ENCODE measurements at places on chromosomes 6 and 20.

DNA sequence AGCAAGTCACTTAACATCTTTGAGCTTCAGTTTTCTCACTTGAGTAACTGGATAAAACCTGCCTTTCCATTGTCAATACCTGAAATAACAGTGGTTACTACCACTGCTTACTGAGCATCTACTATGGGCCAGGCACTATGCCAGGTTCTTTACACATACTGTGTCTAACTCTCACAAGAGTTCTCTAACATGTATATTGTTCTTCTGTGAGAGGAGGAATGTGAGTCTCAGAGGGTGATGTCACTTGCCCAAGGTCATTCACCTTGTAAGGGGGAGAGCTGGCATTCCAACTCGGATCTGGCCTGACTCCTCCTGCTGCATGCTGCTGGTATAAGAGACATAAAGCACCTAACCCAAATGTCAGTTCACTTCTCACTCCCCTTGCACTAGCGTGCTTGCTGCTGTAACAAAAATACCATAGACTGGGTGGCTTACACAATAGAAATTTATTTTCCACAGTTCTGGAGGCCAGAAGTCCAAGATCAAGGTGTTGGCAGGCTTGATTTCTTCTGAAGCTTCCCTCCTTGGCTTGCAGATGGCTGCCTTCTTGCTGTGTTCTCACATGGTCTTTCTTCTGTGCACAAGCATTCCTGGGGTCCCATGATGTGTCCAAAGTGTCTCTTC lies 21.9 kb upstream of the SGK2 start:
- no peak for DNase-seq

DNA sequence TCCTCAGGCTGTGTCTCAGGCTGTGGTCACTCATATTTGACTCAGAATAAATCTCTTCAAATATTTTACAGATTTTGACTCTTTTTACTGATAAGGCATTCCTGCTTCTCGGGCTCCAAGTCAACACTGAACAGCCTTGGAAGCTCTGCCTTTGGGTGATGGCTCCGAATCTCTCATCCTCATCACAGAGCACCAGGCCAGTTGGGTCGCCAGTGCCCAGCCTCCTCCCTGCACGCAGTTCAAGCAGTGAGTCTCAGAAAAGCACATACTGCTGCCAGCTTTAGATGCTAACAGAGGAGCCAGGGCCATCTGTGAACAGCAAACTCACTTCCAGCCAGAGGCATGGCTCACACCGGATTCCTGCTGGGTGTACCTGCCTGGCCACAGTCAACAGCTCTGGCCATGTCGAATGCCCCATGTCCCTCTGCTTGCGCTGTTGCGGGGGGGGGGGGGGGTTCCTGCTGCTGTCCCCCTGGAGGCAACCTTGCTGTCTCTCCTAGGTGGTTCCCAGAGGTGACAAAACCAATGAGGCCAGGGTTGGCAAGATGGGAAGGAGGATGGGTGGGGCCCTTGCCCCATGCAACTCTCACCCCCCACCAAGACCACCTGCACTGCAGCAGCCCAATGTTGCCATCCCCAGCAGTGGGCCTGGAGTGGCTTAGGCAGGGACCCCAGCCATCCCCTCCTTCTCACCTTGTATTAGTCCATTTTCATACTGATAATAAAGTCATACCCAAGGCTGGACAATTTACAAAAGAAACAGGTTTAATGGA lies 248.8 kb downstream of the ERMARD start:
- DNase-seq: no peak

- peak; percentile 61 for DNase-seq
Observed at GRCh38 chr20:37902504-37903313, at the start of gene VSTM2L. VSTM2L (plus strand) TSS chr20:37903127; CDS start chr20:37903351, 224 bp downstream.

DNA sequence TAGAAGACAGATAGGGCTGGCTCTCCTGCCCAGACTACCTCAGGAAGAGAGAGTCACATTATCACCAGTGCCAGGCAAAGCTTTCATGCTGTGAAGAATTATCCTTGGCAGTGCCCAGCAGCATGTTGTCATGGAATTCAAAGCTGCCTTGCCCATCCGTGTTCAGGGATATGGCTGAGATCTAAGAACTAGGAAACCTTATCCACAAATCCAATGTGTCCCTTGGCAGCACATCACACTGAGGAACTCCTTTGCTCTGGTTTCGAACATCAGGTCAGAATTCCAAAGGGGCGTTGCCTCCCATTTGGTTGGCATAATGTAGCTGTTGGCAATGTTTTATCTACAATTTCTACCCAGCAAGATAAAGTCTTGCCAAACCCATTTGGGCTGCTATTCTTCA lies 52.7 kb downstream of the ADGRF1 start:
- no peak for DNase-seq

DNA sequence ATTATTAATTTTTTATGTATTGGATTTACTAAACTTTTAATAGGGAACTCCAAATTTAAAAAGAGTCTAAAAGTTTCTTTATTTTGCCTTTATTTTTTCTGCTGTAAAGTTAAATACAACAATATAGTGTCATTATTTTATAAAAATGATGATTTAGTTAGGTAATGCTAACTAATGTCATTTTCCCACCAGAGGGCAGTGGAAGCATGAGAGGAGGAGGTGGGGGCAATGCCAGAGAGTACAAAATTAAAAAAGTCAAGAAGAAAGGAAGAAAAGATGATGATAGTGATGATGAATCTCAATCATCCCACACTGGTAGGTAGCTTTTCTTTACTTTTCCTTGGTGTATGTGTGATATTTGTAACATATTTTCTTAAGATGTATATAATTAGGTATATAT lies 20.2 kb upstream of the FHL5 start:
- no peak for DNase-seq

DNA sequence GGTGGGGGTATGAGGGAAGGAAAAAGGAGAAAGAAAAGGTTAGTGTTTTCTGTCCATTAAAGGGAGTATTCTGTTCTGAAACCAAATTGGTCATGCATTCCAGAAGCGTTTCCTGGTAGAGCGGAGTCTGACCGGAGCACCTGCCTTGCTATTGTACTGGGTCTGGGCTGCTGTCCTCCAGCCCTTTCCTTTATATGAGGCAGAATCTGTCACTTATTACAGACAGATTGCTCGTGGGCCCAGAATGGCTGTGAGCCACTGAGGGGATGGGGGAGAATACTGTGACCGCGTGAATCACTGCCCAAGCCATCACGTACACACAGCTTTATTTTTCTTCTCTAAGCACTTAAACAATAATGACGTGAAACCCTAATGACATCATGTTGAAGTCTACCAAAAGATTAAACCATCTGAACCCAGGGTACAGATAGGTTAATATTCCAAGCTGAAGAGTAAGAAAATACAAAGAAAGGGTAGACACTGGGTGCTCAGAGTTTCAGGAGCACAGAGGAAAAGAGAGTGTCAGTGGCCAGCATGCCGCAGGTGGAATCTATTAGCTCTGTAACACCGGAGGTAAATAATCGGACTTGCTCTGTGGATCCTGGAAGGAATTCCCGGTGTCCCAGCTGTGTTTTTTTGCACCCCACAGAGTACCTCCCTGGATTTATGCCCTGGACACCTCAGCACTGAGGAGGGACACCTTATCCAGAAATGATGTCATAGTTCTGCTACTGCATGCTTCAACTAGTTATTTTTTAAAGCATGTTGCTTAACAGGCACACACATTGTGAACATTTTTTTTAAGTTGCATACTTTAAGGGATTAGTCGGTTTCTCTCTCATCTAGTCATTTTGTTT lies 573.3 kb downstream of the PKHD1 start:
- DNase-seq: peak; percentile 19

DNA sequence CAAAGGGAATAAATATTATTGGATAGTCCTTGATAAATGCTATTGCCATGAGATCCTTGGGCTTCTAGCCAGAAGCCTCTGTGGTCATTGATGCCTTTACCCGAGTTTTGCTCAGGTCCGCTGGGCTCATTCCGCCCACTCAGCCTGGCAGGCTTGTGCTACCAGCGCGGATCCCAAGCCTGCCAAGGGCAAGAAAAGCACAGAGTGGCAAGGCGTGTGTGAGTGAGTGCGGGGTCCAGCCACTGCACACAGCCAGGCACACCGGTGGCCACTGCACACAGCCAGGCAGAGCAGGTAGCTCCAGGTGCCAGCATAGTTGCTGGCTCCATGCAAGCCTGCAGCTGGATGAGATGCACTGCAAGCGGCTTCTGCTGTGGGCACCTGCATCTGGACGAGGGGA lies 38.7 kb downstream of the STK38 start:
- DNase-seq: no peak

- no peak for DNase-seq
Observed at GRCh38 chr6:118813775-118814174, 80.2 kb upstream of the ASF1A start.

GRCh38 chr20:31573555-31574321 lies 31.4 kb upstream of the ID1 start:
- peak; percentile 72 for DNase-seq

- DNase-seq: no peak
Observed at GRCh38 chr6:11989386-11989785, 22.7 kb upstream of the HIVEP1 start.

- DNase-seq: no peak
Observed at GRCh38 chr6:17635568-17635967, 35.5 kb downstream of the FAM8A1 start.

DNA sequence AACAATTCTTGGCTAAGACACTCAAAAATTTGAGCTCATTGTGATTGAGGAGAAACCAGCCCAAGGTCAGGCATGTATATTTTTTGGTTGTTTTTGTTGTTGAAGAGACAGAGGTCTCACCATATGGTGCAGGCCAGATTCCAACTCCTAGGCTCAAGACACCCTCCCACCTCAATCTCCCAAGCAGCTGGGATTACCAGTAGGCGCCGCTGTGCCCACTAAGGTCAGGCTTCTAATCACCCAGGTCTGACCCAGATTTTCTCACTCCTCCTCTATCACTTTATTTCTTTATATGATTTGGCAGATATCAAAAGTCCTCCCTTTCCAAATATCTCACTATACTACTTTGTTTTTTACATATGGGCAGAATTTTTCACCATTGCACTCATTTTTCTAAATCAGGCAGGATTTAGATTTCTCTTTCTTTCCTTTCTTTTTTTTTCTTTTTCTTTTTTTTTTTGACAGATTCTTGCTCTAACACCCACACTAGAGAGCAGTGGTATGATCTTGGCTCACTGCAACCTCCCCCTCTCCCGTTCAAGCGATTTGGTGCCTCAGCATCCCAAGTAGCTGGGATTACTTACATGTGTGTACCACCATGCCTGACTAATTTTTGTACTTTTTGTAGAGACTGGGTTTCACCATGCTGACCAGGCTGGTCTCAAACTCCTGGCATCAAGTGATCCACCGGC lies 1.7 kb upstream of the C6orf141 start:
- no peak for DNase-seq

DNA sequence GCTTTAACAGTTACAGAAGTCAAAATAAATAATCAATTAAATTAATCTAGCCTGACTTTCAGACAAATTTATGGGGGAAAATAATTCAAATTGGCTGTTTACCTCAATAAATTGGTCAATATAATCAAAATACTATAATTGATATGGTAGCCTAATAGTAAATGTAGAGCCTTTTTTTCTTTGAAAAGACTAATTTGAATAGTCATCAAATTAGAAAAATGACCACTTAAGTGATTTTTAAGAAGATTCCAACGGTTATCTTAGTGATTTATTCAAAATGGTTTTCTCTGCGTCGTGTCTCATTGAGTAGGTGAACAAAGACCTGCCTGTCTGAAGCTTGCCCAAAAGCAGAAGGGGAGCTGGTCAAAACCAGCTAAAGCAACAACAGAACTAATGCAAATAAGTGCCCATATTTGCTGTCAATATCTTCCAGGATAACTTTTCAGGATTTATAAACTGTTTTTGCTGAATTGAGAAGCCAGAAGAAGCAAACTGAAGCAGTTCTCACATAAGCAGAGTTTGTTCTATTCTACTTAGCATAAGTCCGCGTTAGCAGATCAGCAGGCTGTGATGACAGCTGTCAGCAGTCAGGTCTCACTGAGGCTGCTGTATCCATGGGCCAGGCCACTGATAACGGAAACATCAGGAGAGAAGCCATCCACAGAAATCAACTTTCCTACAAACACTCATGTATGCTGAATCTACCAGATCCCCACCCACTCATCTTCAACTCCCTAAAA lies 7.0 kb downstream of the RCAN2 start:
- DNase-seq: no peak

DNA sequence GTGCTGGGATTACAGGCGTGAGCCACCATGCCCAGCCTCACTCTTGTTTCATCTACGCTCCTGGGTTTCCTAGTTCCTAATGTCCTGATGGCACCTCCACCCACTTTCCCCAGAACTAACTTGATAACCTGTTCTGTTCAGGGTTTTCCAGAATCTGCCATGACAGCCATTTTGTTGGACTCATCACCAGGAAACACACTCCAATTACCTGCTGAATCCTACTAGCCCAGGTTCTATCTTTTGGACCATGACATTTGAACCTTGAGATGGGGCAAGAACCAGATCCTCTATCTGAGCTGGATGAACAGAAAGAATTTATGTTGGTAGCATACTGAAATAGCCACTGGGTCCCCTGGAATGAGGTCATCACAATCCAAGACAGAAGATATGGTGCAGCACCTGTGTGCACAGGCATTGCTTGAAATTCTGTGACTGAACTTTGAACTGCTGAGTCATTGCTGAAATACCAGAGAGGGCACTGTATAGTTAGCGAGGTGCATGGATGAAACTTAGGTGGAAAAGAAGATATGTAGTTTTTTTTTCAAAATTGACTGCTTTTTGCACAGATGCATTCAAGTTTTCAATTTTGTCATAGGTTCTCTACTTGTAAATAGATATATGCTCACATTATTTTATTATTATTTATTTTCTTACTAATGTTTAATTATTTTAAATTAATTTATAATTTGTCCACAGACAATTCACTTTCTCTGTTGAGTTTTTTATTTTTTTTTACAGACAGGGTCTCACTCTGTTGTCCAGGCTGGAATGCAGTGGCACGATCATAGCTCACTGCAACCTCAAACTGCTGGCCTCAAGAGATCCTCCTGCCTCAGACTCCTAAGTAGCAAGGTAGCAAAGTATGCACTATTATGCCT lies 42.8 kb upstream of the TASP1 start:
- no peak for DNase-seq

Data from T47D (cell line).